ENCODE measurements at places on chromosomes 6 and 20.

GRCh38 chr6:75285283-75285639 is 669 bp upstream of the TMEM30A start:
- DNase-seq, result no peak

- no peak for DNase-seq
These were observed 4.1 kb downstream of the EBF4 start for GRCh38 chr20:2696646-2697045.

- DNase-seq, result no peak
These were observed 29.2 kb downstream of the AFDN start for GRCh38 chr6:167855825-167856425.

GRCh38 chr20:51597389-51598231 is 55.1 kb upstream of the NFATC2 start:
- DNase-seq, result no peak

DNA sequence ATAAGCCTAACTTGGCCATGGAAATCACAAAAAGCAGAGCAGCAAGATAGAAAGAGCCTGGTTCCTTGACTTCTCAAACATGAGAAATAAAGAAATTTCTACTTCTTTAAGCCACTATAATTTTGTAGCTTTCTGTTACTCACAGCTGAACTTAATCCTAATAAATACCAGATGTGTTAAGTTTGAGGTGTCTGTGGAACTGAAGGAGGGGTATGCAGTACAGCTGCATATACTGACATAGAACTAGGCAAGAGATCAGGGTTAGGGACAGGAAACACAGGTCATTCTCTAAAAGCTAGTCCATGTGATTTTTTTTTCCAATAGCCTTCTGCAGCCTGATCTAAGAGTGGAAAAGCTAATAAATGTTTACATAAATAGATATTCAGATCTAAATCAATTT is 123.9 kb downstream of the COL12A1 start:
- no peak for DNase-seq
